ENCODE measurements at places on chromosomes 5 and 9. TPM values are rescaled to one million over a fixed set of nuclear protein-coding genes. Genes with fewer than 3 reads are reported as not detected.

DNA sequence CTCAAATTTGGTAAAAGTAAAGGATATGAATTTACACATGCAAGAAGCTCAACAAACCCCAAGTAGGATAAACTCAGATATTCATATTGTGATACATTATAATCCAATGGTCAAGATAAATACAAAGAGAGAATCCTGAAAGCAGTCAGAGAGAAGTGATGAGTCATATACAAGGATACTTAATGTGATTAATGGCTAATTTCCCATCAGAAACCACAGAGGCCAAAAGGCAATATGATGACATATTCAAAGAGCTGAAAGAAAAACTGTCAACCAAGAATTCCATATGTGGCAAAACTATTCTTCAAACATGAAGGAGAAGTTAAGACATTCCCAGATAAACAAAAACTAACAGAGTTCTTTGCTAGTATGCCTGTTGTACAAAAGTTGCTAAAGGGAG is 19.5 kb upstream of the IRF1 start:
- peaks cover 17% of the 10 kb centered on the region for H3K4me1 ChIP-seq
- H3K27ac ChIP-seq: no peak overlapping the region
- no peaks in the 10 kb centered on the region for H3K27me3 ChIP-seq
- DNase-seq: no peak
- H3K4me3 ChIP-seq: no peak overlapping the region

- peak overlapping the region; percentile 23 for H3K27ac ChIP-seq
- H3K4me1 ChIP-seq: peaks cover 4% of the 10 kb centered on the region
- DNase-seq: no peak
- H3K4me3 ChIP-seq: no peak overlapping the region
These were observed 214.1 kb downstream of the CD180 start for GRCh38 chr5:66982470-66982869.

- peaks cover 9% of the 10 kb centered on the region for H3K4me1 ChIP-seq
- H3K27me3 ChIP-seq: no peaks in the 10 kb centered on the region
- no peak overlapping the region for H3K4me3 ChIP-seq
- no peak overlapping the region for H3K27ac ChIP-seq
- DNase-seq: no peak
These were observed 63.6 kb upstream of the TBCA start for GRCh38 chr5:77839691-77840090.

- no peaks in the 10 kb centered on the region for H3K4me1 ChIP-seq
- H3K4me3 ChIP-seq: no peak overlapping the region
- DNase-seq: no peak
These were observed 56.9 kb downstream of the AP3S1 start for GRCh38 chr5:115898656-115899055.

DNA sequence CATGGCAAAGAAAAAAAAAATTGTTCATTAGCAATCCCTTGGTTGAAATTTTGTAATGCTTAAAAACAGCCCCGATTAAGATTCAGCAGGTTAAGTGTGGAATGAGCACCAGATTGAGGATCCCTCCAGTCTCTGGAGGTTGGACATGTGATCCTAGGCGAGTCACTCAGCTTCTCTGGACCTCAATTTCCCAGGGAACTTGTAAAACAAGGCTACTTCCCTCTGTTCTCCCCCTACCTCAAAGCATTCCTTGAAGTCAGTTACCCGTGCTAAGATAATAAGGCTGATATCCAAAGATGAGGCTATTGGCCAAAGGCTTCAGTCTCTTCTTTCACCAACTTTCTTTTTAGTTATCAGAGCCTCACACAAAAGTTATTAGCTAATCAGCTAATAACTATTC is 2.9 kb downstream of the KLHL3 start:
- no peak for DNase-seq
- no peaks in the 10 kb centered on the region for H3K4me1 ChIP-seq
- H3K27me3 ChIP-seq: no peaks in the 10 kb centered on the region

DNA sequence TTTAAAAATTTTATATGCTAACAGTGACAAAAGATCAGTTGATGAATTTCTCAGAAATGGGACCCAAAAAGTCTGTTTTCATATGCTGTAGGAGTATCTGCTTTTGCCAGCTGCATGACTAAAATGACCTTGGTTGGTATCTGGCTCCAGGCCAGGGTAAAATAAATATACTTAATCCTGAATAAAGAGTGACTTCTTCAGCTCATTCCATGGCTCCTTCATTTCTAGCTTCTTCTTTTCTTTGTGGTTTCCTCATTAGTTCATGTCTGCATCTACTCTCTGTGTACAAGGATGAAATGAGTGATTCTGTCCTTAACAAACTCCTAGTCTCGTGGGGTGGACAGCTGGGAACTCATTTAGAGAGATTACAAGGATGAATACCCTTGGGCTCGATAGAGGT is 36.0 kb downstream of the RCL1 start:
- H3K27me3 ChIP-seq: no peaks in the 10 kb centered on the region
- no peaks in the 10 kb centered on the region for H3K36me3 ChIP-seq
- no peak overlapping the region for H3K27ac ChIP-seq
- H3K4me3 ChIP-seq: no peak overlapping the region

- H3K4me3 ChIP-seq: no peak overlapping the region
- H3K27ac ChIP-seq: no peak overlapping the region
- no peaks in the 10 kb centered on the region for H3K4me1 ChIP-seq
- H3K27me3 ChIP-seq: no peaks in the 10 kb centered on the region
These were observed 27.4 kb downstream of the BARHL1 start for GRCh38 chr9:132609829-132610228.

DNA sequence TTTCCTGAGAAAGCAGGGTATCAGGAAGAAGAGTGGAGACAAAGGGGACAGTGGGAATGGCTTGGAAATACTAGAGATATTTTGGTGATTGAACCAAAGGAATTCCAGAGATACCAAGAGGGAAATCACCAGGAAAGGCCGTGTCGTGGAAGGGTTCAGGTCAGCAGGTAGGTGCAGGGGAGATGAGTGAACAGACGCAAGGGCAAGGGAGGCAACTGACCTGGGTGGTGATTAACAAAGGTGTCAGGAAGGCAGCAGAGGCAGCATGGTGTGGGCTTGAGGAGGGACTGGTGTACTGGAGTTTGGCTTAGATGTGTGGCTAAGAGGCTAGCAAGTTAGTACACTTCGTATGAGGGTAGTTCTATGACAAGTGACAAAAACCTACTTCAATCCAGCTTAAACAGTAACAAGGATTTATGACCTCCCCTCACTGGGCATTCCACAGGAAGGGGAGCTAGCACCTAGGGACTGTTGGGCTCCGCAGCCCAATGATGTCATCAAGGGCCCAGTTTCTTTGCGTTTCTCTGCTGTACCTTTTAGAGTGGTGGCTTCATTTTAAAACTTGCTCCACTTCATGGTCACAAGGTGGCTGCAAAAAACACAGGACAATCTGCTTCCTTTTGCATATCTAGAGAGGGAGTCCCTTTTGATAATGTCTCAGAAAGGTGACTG is 37.0 kb downstream of the INIP start:
- H3K27ac ChIP-seq: no peak overlapping the region
- H3K4me3 ChIP-seq: no peak overlapping the region
- DNase-seq: no peak
- H3K27me3 ChIP-seq: no peaks in the 10 kb centered on the region
- H3K4me1 ChIP-seq: no peaks in the 10 kb centered on the region

DNA sequence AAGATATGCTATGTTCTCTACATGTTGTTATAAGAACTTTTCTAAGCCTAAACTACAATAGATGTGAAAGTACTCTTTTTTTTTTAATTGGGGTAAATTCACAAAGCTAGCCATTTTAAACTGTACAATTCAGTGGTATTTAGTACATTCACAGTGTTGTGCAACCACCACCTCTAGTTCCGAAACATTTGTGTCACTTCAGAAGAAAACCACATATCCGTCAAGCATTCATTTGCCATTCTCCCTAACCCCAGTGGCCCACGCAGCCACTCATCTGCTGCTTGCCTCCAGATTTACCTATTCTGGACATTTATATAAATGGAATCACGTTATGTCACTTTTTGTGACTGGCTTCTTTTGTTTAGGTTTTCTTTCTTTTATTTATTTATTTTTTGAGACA is 43.1 kb downstream of the SPTAN1 start:
- H3K4me3 ChIP-seq: no peak overlapping the region
- H3K27me3 ChIP-seq: no peaks in the 10 kb centered on the region
- no peak for DNase-seq
- no peak overlapping the region for H3K27ac ChIP-seq
- no peaks in the 10 kb centered on the region for H3K4me1 ChIP-seq
- peaks cover 100% of the 10 kb centered on the region for H3K36me3 ChIP-seq

- DNase-seq: no peak
- no peak overlapping the region for H3K4me3 ChIP-seq
- no peaks in the 10 kb centered on the region for H3K36me3 ChIP-seq
- H3K27ac ChIP-seq: peak overlapping the region; percentile 55
- H3K27me3 ChIP-seq: no peaks in the 10 kb centered on the region
These were observed 20.4 kb downstream of the ADAM19 start for GRCh38 chr5:157555037-157555640.

- no peaks in the 10 kb centered on the region for H3K4me1 ChIP-seq
- H3K27me3 ChIP-seq: no peaks in the 10 kb centered on the region
- H3K4me3 ChIP-seq: no peak overlapping the region
- no peak overlapping the region for H3K27ac ChIP-seq
- no peak for DNase-seq
These were observed 344.9 kb downstream of the ARL15 start for GRCh38 chr5:53965459-53965858.

DNA sequence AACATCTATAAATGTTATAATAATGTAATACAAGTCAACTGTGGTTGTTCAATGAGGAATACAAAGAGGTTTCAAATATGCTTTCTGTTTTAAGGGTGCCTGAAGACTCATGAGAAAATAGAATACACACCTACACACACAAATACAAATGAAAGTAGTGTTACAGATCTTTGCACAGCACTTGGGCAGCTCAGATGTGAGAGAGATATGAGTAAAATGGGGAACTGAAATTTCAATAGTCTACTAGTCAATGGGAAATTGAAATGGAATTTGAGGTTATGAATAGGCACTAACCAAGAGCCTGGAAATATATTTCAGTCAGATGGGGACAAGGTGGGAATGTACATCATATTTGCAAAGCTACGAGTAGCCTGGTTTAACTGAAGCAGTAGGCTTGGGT is 96.6 kb downstream of the ISL1 start:
- H3K4me1 ChIP-seq: no peaks in the 10 kb centered on the region
- DNase-seq: no peak
- no peak overlapping the region for H3K4me3 ChIP-seq
- no peaks in the 10 kb centered on the region for H3K27me3 ChIP-seq
- H3K36me3 ChIP-seq: no peaks in the 10 kb centered on the region

DNA sequence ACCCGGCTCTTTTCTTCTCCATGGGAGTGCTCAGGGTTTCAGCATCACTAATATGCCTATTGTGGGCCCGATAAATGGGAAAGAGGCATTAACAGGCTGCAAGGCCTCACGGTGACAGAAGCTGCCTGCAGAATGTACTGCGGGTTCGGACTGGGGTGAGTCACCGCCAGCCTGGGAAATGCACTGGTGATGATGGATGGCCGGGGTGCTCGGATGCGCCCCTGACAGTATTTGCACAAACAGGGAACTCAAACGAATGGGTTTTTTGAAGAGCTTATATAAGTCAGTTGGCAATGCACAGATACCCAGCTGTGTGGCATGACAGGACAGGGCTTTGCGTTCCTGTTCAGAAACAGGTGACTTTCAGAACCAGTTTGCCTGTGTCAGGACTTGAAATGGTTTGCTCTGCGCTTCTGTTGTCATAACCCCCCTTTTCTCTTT is 42.0 kb upstream of the PITX1 start:
- H3K36me3 ChIP-seq: no peaks in the 10 kb centered on the region
- no peaks in the 10 kb centered on the region for H3K4me1 ChIP-seq
- peak; percentile 36 for DNase-seq
- no peak overlapping the region for H3K27ac ChIP-seq

Gene ADAMTSL1
- 9.3 TPM for total RNA-seq

- no peaks in the 10 kb centered on the region for H3K36me3 ChIP-seq
- H3K4me3 ChIP-seq: no peak overlapping the region
- H3K27ac ChIP-seq: no peak overlapping the region
- H3K4me1 ChIP-seq: peaks cover 19% of the 10 kb centered on the region
- no peak for DNase-seq
These were observed 1.7 kb upstream of the KLHL3 start for GRCh38 chr5:137737349-137738131.

- H3K27me3 ChIP-seq: no peaks in the 10 kb centered on the region
- H3K27ac ChIP-seq: peak overlapping the region; percentile 95
- H3K4me3 ChIP-seq: peak overlapping the region; percentile 85
These were observed 41.2 kb downstream of the SLC22A5 start for GRCh38 chr5:132410451-132411303.

- H3K36me3 ChIP-seq: peaks cover 20% of the 10 kb centered on the region
- peak overlapping the region; percentile 76 for H3K27ac ChIP-seq
- DNase-seq: no peak
- H3K27me3 ChIP-seq: no peaks in the 10 kb centered on the region
These were observed 178.4 kb downstream of the MPDZ start for GRCh38 chr9:13100914-13101572.

DNA sequence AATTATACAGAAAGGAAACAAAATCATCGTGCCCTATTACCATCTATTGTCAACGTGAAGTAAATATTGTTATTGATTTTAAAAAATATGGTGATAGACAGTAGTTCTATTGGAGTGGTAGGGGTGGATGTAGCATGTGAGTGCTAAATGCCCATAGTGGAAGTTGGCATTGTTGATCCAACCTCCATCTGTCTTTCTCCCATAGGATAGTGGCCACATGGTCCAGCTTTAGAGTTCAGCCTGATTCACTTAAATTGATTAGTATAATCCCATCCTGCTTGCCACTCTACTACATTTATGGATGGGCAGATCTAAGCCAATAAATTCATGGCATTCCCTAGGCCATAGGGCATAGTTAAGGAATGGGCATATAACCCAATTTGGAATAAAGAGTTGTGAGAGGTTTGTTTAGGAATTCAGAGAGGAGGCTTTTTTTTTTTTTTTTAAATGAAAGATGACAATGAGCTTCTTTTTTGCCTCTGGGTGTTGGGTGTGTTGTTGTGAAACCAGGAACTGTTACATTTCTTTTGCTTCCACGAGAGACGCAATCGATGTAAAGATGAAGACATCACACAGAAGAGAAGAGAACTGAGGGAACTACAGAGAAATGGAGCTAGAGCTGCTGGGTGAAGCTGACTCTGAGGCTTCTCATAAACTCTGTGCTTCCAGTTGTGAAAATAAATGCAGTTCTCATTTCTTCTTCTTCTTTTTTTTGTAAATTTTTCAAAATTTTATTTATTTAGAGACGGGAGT is 12.5 kb upstream of the CHD1 start:
- no peak overlapping the region for H3K27ac ChIP-seq
- no peak for DNase-seq
- H3K36me3 ChIP-seq: no peaks in the 10 kb centered on the region
- H3K4me3 ChIP-seq: no peak overlapping the region
- H3K4me1 ChIP-seq: no peaks in the 10 kb centered on the region
- no peaks in the 10 kb centered on the region for H3K27me3 ChIP-seq

DNA sequence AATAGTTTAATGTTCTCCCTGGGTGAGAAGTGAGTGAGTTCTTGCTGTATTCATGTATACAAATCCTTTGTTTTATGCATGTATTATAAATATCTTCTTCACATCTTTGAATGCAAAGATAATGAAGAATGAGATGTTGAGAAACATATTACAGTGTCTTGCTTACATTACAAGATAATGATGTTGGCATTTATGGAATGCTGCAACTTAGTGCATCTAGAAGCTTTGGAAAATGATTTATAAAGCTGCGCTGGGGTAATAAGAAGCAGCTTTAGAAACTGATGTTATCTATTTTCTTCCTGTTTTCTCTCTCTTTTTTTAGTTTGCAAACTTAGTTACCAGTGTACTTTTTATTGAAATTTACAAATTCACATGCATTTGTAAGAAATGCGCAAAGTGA is 673.4 kb downstream of the KCTD16 start:
- H3K4me3 ChIP-seq: no peak overlapping the region
- no peaks in the 10 kb centered on the region for H3K27me3 ChIP-seq
- H3K4me1 ChIP-seq: no peaks in the 10 kb centered on the region
- no peaks in the 10 kb centered on the region for H3K36me3 ChIP-seq
- no peak overlapping the region for H3K27ac ChIP-seq
- no peak for DNase-seq
